ENCODE measurements at places on chromosomes 5 and 9.

- no peak for DNase-seq
Measured at GRCh38 chr9:117000196-117000723, 313.2 kb downstream of the TRIM32 start.

DNA sequence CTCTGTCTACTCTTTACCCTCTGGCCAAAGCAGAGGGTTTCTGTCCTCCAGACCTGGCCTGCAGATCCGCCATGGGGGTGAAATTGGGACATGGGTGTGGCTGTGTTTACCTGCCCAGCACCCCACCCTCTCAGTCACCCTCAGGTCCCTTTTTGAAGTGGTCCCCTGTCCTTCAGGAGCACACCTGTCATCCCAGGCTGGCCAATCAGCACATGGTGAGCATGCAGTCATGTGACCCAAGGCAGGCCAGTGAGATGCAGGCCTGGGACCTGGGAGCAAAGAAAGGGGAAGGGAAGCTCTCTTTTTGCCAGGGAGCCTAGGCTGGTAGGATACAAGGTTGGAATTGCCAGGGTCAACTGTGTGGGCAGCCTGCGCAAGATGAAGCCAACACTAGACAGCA, 28.3 kb upstream of the IER5L start:
- DNase-seq, result no peak

GRCh38 chr5:154333016-154333415, 112.8 kb upstream of the SAP30L start:
- DNase-seq, result no peak

GRCh38 chr5:129135633-129136032, 41.1 kb downstream of the ISOC1 start:
- DNase-seq, result peak; percentile 48

DNA sequence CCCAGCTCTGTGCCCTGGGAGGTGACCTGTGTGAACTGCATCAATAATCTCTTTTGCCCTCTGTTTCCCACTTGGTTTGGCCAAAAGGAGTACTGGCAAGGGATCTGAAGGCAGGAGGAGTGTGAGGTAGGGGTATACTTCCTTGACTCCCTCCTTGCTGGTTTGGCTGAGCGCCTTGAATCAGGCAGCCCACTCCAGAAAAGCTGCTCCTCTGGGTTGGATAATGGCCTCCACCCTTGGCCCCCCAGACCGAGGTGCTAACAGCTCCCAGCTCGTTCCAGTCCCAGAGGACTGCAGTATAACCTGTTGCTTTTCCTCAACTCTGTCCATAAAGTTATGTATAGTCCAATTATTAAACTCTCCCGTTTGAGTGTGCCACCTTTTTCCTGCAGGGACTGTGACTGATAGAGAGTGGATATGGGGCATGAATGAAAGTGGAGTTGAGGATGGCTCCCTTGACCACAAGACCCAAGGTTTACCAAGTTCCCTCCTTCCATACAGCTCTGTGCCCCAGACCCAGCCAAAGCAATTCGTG, 88.2 kb upstream of the HAND1 start:
- DNase-seq, result no peak

DNA sequence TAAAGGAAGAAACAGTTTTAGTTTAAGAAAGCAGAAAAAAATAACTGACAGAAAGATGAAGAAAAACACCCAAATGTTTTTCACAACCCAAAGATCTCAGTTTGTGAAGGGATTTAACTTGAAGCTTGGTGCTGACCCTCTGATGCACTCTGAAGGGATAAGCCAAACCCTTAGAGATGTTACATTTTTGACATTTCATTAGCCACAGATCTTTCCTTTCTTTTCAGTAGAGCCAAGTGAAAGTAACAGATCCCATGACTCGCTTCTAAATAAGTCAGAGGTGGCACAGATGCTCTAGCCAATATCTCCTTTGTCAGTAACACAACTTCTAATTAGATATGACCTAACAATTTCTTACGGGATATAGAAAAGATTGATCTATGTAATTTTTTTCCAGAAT, 394.5 kb upstream of the EDIL3 start:
- DNase-seq, result no peak

- no peak for DNase-seq
Measured at GRCh38 chr5:80147119-80147815, 108.6 kb downstream of the SERINC5 start.

GRCh38 chr9:318646-319045, 104.0 kb downstream of the DOCK8 start:
- no peak for DNase-seq

DNA sequence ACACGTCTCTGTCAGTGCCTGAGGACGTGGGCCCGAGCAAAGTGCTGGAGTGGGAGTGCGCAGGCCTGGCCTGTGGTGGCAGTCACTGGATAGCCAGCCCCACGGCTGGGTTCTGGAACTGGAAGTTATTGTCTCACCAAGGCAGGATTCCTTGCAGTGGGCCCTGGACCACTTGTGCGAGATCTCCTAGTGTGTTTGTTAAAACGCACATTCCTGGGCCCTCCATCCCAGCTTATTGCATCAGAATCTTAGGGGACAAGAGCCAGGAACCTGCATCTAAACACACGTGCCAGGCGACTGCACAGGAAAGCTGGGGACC, 26.9 kb downstream of the PTPA start:
- no peak for DNase-seq

DNA sequence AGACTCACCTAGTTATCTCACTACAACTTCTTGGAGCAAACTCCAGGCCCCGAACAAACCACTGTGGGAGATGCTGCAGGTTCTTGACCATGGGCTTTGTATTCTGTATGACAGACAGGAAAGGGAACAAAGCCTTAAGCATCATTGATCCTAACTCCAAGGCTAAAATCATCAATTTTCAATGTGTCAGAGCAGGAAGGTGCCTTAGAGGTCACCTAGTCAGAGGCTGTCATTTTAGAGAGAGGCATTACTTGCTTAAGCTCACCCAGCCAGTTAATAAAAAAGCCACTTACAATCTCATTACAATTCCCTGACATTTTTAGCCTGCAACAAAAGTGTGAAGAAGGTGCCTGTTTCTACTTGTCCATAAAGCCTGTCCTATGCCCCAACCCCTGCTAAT, 272.7 kb downstream of the FAM114A2 start:
- DNase-seq, result no peak
